ENCODE measurements at places on chromosomes 7 and 10.

GRCh38 chr10:131499566-131499965 lies 188.0 kb upstream of the TCERG1L start:
- no peak for DNase-seq

GRCh38 chr7:21364801-21365271 lies 63.0 kb upstream of the SP4 start:
- no peak for DNase-seq

DNA sequence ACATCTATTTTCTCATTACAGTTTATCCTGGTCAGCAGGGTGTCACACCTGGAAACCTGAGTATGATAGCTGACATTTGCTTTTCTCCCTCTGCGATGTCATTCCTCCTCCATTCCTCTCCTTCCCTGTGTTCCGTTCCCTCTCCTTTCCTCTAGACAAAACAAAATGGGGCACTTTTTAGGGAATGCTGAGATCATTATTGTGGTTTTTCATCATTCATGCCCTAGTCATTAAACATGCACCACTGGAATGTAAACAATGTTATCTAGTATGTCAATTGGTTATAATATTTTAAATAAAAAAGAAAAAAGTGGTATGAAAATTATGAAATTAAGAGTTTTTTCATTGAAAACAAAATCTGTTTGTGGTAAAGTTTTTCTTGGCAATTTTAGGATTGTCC lies 132.6 kb downstream of the MAPK8 start:
- DNase-seq = no peak

- DNase-seq = no peak
Measured at GRCh38 chr10:29514306-29514705, 120.5 kb downstream of the SVIL start.

DNA sequence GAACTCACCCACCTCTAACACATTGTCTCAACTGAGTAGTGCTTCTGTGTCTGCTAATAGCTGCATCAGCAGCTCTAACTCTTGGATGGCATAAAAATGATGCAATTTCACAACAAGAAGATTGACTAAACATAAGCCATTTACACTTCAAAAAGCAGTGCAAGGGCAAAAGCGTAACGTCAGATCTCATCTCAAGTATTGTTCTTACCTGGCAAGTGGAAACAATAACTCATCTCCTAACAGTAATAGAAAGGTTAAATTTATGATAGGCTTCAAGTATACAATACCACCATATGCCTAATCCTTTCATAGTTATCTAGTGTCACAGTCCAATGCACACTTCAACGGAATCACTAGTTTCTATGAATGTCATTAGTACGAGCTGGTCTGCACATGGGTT lies 14.8 kb downstream of the TPK1 start:
- no peak for DNase-seq

- DNase-seq = no peak
Measured at GRCh38 chr7:132789281-132789680, 213.0 kb upstream of the PLXNA4 start.

GRCh38 chr7:30074422-30075030 lies 46.3 kb downstream of the PLEKHA8 start:
- no peak for DNase-seq

GRCh38 chr7:13748998-13749397 lies 240.5 kb downstream of the ETV1 start:
- no peak for DNase-seq
